ENCODE measurements at places on chromosomes 1 and 21. TPM values are rescaled to one million over a fixed set of nuclear protein-coding genes. Genes with fewer than 3 reads are reported as not detected.

Gene CYP4A22
- total RNA-seq, result not detected

Gene MFAP2
- 27.5 TPM for total RNA-seq

Gene SDHB
- total RNA-seq, result 77.7 TPM

Gene STYXL2
- not detected for total RNA-seq

Gene ACTL8
- total RNA-seq, result not detected

Gene KRTAP19-4
- total RNA-seq, result not detected

Gene RNU1-1
- total RNA-seq, result 3,807 TPM

Gene KRTAP13-1
- not detected for total RNA-seq

DNA sequence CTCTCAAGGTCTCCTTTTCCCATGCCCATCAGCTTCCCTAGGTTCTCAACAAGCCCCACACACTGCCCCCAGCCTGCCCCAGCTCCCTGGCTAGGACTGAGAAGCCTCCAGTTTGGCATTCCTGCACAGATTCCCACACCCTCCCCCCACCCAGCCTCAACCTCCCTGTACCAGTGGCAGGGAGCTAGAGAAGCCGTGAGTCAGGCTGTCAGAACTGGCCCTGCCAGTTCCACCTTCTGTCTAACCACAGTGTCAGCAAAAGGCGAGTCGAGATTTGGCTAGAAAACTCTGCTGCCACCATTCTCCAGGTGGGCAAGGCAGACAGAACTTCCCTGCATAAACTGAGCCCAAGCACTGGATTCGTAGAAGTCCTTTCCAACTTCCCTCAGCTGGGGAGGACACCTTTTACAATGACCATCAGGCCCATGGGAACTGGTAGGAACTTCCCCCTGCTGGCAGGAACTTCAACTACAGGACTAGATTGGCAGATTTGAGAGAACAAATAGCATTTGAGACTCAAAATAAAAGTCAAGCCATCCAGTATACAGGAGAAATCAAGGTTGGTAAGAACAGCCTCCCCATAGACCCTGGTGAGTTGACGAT, 31.0 kb downstream of the TNNT2 start:
- DNase-seq, result no peak

- no peak for DNase-seq
Measured at GRCh38 chr1:89998306-89998705, 3.4 kb downstream of the ZNF326 start.

GRCh38 chr1:61007534-61008364, 74.6 kb upstream of the NFIA start:
- DNase-seq, result no peak

- DNase-seq, result no peak
Measured at GRCh38 chr1:150511551-150511950, 3.6 kb downstream of the ECM1 start.

GRCh38 chr1:909861-910310, 13.8 kb upstream of the SAMD11 start:
- DNase-seq, result no peak

GRCh38 chr1:96080925-96081324, 640.7 kb upstream of the PTBP2 start:
- DNase-seq, result no peak

DNA sequence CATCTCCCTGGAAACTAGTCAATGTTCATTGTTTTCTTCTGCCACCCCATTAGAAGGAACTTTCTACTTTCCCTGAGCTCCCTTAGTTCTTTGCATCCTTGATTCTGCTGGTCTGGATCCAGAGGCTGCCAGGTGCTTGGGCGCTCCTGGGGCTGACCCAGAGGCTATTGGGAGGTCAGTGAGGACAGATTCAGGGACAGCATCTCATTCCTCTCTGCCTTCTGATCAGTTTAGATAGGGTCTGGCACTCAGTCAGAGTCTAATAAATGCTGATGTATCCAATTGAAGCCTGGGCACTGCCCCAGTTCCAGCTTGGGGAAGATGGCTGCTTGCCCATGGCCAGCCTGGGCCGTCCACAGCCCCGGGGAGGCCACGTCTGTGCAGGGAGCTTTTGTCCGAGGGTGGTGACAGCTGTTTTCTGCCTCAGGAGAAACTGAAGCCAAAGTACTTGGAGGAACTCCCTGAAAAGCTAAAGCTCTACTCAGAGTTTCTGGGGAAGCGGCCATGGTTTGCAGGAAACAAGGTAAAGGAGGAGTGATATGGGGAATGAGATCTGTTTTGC, 2.3 kb downstream of the GSTM1 start:
- no peak for DNase-seq

- no peak for DNase-seq
Measured at GRCh38 chr21:44350773-44351481, 2.5 kb upstream of the TRPM2 start.

DNA sequence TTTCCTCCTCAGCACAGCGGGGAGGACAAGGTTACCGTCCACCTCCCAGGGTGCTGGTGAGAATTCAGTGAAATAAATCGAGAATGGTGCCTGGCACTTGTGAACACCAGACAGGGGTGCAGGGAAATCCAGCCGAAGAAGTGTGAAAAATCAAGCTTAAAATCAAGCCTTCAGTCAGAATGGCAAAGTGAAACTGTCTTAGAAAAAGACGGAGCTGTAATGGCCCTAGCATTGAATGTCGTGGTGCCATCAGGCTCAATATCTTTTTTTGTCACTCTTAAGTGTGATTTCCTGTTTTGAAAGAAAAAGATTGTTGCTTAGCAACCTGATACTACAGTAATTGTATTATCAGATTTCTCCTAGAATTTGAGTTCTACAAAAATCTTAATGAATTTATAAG, 22.1 kb downstream of the EDARADD start:
- no peak for DNase-seq

DNA sequence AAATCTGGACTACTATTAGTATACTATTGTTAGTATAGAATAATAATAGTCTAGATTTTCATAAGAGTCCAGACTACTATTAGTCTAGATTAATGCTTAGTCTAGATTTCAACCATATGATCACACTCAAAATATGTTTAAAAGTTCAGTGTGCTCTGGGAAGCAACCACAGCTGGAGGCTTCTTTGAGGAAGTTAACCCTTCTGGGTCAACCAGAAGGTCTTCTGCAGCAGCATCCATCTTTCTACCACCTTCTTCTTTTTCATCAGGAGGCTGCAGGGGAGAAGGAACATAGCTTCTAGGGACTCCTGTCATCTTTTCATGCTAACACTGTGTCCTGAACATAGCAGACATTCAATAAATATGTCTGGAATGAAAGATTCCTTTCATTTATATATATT, 51.2 kb upstream of the DNAJC6 start:
- DNase-seq, result no peak

DNA sequence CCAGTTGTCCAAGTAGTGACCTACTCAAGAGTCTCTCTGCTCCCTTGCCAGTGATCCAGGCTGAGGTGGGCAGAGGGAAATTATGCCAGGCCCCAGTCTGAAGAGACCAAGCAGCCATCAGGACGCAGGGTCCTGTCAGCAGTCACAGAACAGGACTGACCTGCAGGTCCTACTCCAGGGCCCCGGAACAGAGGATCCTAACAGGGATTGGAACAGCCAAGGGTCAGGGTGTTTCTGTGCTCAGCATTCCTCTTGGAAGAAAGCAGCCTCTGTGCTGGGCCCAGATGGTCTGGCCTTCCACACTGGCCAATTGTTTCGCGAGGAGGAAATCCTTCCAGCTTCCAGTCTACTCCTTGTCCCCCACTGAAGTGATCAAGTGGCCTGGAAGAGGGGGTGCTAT, 41.6 kb upstream of the USP1 start:
- no peak for DNase-seq

- DNase-seq, result no peak
Measured at GRCh38 chr1:218255090-218255489, 30.0 kb upstream of the RRP15 start.

- DNase-seq, result no peak
Measured at GRCh38 chr1:231337043-231337471, 595 bp downstream of the EXOC8 start.

DNA sequence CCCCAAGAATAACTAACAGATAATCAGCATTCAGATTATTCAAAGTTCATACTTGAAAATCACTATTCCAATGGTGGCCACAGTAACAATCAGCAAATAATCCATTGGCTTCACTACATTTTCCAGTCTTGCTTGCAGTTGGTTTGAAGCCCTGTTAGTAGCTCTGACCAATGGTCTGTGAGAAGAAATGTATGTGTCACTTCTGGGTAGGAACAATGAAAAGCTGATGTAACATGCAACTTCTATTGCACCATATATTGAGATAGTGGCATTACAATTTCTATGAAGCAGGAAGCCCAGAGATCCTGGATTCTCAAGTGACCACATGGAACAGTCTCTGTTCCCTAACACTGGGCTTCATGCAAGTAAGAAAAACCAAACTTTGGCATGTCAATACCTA, 250.9 kb upstream of the DAB1 start:
- DNase-seq, result no peak

Measured in ovary (tissue), 10 donors.